ENCODE measurements at places on chromosomes 4 and X. TPM values are rescaled to one million over a fixed set of nuclear protein-coding genes. Genes with fewer than 3 reads are reported as not detected.

The SSX3 gene
- not detected for total RNA-seq

The GDI1 gene
- total RNA-seq, result 128 TPM

The PUDP gene
- total RNA-seq, result 24.5 TPM

The PABPC5 gene
- 0.44 TPM for total RNA-seq

The PPP2R2C gene
- 0.09 TPM for total RNA-seq

The FAM114A1 gene
- 99.2 TPM for total RNA-seq

The WDR17 gene
- 0.42 TPM for total RNA-seq

The FAM149A gene
- 0.20 TPM for total RNA-seq

The NAP1L2 gene
- total RNA-seq, result 1.0 TPM

The DDIT4L gene
- total RNA-seq, result 1.4 TPM

The RPS6KA6 gene
- 0.69 TPM for total RNA-seq

The HELT gene
- total RNA-seq, result not detected

The STIM2 gene
- 23.6 TPM for total RNA-seq

The TMEM131L gene
- 21.2 TPM for total RNA-seq

- no peaks in the 10 kb centered on the region for H3K27me3 ChIP-seq
- no peak overlapping the region for H3K27ac ChIP-seq
- no peak for DNase-seq
Measured at GRCh38 chr4:124515591-124515990, 196.9 kb downstream of the ANKRD50 start.

GRCh38 chr4:1309261-1310010 is 19.7 kb downstream of the MAEA start:
- no peak overlapping the region for H3K27ac ChIP-seq
- peak overlapping the region; percentile 42 for H3K4me3 ChIP-seq
- DNase-seq, result peak; percentile 82
- H3K4me1 ChIP-seq, result peaks cover 11% of the 10 kb centered on the region
- no peaks in the 10 kb centered on the region for H3K27me3 ChIP-seq

DNA sequence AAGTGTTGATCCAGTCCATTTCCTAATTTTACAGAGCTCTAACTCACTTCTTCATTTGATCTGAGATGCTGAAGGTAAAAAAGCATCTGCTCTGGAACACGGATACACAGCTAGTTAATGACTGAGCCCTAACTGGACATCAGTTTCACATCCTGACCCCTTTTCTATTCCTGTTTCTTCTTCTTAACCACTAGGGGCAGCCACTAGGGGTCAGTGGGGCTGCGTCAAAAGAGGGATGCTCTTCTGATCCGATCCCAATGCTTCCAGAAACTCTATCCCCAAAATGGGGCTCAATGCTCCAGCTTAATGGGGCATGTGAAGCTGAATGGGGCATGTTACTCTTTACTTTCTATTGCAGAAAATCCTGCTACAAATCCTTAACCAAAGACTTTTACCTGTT is 33.4 kb upstream of the PHKA2 start:
- no peaks in the 10 kb centered on the region for H3K36me3 ChIP-seq
- no peak overlapping the region for H3K27ac ChIP-seq
- H3K27me3 ChIP-seq, result no peaks in the 10 kb centered on the region
- no peaks in the 10 kb centered on the region for H3K4me1 ChIP-seq
- DNase-seq, result no peak

DNA sequence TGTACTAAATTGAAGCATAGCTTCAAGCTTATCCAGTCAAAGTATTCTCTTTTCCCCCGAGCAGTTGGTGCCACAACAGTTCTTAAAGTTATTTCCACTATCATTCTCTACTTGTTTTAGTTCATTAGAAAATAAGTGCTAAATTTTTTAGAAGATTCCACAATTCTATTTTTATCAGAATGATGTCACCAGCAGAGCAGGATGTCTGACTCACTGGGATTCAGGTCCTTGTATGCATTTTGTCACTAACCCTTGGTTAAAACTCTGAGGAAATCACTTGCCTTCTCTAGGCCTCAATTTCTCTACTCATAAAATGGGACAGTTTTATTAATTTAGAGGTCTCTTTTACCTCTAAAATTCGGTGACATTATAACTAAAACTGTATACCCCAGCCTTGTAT is 3.4 kb downstream of the DDX53 start:
- no peak overlapping the region for H3K27ac ChIP-seq
- H3K36me3 ChIP-seq, result no peaks in the 10 kb centered on the region
- H3K4me3 ChIP-seq, result no peak overlapping the region
- no peaks in the 10 kb centered on the region for H3K27me3 ChIP-seq

GRCh38 chrX:36577006-36577405 is 431.2 kb upstream of the FAM47C start:
- no peaks in the 10 kb centered on the region for H3K27me3 ChIP-seq
- no peak overlapping the region for H3K27ac ChIP-seq
- no peaks in the 10 kb centered on the region for H3K36me3 ChIP-seq
- no peak for DNase-seq

DNA sequence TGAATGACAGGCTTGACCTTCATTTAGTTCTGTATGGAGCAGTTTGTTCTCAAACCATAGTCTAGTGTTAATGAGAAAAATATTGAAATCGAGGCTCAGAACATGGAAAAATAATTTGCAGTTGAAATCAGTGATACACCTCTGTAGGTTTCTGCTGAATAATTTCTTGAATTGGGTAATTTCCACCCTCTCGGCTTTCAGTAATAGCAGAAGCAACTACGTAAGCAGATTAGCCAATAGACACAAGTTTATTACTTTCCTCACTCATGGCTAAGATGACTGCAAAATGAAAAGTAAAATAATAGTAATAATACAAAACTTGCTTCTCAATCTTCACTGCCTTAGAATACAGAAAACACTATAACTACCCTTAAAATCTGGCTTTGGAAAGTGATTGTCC is 46.0 kb downstream of the USP38 start:
- no peaks in the 10 kb centered on the region for H3K27me3 ChIP-seq
- DNase-seq, result no peak
- H3K36me3 ChIP-seq, result no peaks in the 10 kb centered on the region
- no peak overlapping the region for H3K27ac ChIP-seq

- DNase-seq, result no peak
- H3K27ac ChIP-seq, result no peak overlapping the region
- H3K36me3 ChIP-seq, result no peaks in the 10 kb centered on the region
- no peaks in the 10 kb centered on the region for H3K4me1 ChIP-seq
- H3K4me3 ChIP-seq, result no peak overlapping the region
Measured at GRCh38 chr4:962231-963208, 10.8 kb downstream of the DGKQ start.

DNA sequence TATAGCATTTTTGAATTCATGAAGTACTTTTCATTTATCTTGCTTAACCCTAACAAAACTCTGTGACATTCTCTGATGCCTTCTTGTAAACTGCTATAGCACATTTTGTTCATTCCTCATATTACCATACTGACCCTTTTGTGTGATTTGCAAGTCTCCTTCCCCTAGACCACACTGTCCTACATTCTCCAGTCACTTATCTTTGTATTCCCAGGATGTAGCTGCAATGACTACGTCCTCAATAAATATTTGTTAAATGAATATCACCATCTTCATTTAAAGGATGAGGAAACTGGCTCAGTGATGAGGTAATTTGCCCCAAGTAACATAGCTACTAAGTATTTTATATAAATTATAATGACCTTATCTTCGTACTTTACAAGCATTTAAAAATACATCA is 11.9 kb downstream of the HUWE1 start:
- peaks cover 4% of the 10 kb centered on the region for H3K4me1 ChIP-seq
- peaks cover 5% of the 10 kb centered on the region for H3K36me3 ChIP-seq
- H3K27ac ChIP-seq, result no peak overlapping the region
- H3K4me3 ChIP-seq, result no peak overlapping the region

DNA sequence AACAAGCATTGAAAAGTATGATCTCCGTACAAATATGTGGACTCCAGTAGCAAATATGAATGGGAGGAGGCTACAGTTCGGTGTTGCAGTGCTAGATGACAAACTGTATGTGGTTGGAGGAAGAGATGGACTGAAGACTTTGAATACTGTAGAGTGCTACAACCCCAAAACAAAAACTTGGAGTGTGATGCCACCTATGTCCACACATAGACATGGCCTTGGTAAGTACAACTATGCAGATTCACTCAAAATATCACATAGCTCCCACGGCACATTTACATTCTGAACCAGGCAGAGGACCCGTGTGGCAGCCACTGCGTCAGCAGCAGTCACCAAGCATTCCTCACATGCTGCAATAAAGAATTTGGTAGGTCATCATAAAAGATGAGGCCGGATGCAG is 41.3 kb downstream of the KLHL5 start:
- H3K36me3 ChIP-seq, result no peaks in the 10 kb centered on the region
- no peaks in the 10 kb centered on the region for H3K4me1 ChIP-seq
- no peak for DNase-seq
- no peak overlapping the region for H3K27ac ChIP-seq
- H3K4me3 ChIP-seq, result no peak overlapping the region

DNA sequence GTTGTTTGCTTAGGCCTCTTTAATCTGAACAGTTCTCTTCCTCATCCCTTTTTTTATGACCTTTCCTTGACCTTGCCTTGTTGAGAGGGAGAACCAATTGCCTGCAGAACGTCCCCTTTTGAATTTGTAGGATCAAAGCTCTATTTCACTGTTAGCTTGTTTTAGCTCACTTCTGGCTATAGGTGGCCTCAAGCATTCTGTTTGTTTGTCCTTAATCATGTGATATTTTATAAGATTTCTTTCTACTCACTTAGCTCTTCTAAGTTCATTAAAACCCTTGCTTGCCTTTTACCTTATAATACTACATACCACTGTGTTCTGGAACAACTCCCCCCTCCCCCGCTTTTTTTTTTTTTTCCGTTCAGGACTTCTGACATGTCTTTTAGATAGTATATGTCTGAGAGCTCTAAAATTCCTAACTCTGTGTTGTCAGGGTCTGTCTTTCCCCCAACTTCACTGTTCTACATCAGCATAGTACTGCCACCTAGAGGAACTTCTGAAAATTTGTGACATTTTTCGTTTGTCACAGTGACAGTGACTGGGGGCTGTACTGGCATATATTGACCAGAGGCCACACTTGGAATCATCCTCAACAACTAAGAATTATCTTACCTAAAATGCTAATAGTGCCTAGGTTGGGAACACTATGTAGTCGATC is 128.5 kb downstream of the LARP7 start:
- H3K27ac ChIP-seq, result no peak overlapping the region
- H3K27me3 ChIP-seq, result no peaks in the 10 kb centered on the region
- no peaks in the 10 kb centered on the region for H3K4me1 ChIP-seq
- H3K36me3 ChIP-seq, result no peaks in the 10 kb centered on the region
- DNase-seq, result peak; percentile 31
- no peak overlapping the region for H3K4me3 ChIP-seq

DNA sequence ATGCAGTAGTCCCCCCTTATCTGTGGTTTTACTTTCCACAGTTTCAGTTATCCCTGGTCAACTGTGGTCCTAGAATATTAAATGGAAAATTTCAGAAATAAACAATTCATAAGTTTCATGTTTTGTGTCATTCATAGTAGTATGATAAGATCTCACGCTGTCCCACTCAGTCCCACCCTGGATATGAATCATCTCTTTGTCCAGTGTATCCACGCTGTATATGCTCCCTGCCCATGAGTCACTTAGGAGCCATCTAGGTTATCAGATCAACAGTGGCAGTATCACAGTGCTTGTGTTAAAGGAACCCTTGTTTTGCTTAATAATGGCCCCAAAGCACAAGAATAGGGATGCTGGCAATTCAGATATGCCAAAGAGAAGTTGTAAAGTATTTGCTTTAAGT is 16.2 kb upstream of the SYTL4 start:
- DNase-seq, result peak; percentile 72
- no peak overlapping the region for H3K4me3 ChIP-seq
- no peaks in the 10 kb centered on the region for H3K27me3 ChIP-seq

GRCh38 chr4:64417974-64418373 is 8.7 kb upstream of the TECRL start:
- no peak overlapping the region for H3K27ac ChIP-seq
- H3K4me1 ChIP-seq, result no peaks in the 10 kb centered on the region
- H3K36me3 ChIP-seq, result no peaks in the 10 kb centered on the region
- peak; percentile 21 for DNase-seq

DNA sequence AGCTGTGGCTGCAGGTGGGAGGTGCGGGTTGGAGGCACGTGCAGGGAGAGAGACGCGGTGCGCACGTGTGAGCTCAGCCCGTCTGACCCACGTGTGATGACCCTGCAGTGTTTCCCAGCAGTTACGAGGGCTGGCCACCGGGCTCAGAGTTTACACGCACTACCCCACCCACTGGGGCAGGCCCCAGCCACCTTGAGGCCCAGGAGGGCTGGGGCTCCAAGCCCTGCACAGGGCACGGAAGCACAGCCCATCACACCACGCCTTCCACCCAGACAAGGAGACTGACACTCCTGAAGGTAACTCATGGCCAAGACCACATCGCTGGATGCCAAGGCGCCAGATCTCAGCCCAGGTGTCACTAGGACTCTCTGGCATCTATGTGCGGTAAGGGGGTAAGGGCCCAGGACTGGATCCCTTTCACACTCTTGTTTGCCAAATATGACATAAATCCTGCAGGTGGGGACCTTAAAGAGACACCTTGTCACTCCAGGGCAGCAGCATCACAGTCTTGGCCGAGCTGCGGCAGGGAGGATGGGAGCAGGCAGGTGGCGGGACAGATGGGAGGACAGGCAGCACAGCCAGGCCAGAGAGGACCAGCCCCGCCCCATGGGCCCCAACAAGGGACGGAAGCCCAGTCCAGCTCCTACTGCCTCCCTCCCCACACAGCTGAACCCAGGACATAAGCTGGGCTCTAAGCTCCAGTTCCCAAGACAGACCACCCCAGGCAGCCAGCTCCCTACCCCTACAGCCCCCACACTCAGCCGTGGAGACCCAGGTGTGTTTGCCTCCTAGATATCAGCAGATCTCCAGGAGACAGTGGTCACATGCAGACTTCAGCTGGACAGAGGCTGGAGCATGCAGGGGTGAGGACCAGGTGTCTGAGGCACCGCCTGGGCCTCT is 56.8 kb downstream of the ZFYVE28 start:
- H3K27ac ChIP-seq, result no peak overlapping the region
- no peak overlapping the region for H3K4me3 ChIP-seq
- H3K36me3 ChIP-seq, result no peaks in the 10 kb centered on the region
